GM23338 (cell line): ENCODE measurements at places on chromosomes 6 and 20.

DNA sequence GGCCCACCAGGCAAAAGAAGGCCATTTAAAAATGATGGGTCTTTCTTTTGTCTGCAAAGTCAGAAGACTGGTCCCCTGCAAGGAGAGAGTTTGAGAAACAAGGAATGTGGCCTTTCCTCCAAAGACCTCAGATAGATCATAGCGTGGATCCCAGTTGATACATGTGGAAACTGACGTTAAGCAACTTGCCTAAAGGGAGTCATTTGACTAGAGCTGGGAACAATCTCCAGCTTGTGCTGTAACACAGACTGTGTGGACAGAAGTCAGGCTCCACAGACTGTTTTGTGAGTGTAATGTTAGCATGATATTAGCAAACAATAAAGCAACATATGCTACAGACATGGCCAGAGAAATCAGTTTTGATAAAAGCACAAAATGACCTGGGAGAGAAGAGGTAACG lies 140.4 kb upstream of the CITED2 start:
- DNase-seq = no peak

- peak; percentile 30 for DNase-seq
Measured at GRCh38 chr6:139230391-139230840, 61.4 kb downstream of the TXLNB start.

DNA sequence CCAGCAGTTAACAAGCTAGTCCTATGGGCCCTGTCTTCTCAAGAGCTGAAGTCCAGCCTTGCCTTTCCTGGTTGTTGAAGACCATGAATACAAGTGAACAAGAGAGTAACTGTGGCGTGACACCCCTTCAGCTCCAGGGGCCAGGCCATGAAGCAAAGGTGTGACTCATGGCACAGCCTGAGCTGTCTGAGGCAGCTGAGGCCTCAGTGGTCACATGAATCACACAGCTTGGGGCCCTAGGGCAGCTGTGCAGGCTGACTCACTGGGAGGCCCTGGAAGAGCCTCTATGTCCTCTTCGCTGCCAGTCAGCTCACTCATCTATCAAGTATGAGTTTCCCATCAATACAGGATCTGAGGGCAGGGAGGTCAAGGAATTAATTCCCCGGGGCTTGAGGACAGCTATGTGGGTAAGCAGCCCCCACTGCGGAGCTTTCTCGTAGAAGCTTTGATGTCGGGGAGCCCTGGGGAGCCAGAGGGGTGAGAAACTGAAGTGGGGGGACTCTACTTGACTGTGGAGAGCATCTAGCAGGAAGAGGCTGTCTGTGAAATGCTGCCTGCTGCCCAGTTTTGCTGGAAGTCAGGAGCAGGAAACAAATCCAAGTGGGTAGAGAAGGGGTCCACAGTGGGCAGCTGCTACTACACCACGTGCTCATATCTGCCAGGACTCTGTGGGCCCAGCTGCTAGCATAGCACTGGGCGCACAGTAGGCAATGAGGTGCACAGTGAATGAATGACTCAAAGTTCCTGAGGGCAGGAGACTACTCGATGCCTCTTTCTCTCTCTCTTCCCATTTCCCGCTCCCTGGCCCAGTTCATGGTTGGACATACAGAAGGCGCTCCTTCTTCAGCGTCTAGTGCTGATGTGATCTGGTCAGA lies 13.7 kb upstream of the FAM83C start:
- DNase-seq = no peak

- DNase-seq = no peak
Measured at GRCh38 chr20:8519887-8520286, 387.8 kb downstream of the PLCB1 start.

DNA sequence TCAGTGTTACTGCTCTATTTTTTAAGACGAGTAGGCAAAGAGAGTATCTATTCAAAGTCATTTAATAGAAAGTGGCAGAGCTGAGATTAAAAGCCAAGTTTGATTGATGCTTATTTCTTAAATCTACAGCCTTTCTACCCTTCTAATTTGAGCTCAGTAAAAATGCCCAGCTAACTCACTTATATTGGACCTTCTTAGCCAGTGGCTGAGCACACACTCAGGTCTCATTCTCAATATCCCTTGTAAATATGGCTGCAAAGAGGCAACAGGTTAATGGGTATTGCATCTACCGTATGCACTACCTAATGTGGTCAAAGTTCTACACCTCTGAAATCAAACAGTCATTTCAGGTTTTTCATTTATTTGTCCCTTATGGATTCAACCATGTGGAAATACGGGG lies 6.7 kb downstream of the PKIB start:
- no peak for DNase-seq

DNA sequence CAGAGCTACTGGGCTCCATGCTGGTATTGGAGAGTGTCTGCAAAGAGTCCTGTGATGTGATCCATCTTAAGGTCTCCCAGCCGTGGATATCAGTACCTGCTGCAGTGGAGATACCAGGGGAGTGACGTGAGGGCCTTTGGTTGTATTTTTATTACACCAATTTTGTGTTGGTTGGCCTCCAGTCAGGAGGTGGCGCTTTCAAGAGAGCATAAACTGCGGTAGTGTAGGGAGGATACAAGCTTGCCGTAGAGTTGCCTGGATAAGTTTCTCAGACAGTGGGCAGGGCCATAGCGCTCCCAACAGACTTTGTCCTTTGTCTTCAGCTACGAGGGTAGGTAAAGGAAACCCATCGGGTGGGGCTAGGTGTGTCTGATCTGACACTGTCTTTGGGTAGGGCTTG lies 113.0 kb upstream of the CEP162 start:
- DNase-seq = no peak

DNA sequence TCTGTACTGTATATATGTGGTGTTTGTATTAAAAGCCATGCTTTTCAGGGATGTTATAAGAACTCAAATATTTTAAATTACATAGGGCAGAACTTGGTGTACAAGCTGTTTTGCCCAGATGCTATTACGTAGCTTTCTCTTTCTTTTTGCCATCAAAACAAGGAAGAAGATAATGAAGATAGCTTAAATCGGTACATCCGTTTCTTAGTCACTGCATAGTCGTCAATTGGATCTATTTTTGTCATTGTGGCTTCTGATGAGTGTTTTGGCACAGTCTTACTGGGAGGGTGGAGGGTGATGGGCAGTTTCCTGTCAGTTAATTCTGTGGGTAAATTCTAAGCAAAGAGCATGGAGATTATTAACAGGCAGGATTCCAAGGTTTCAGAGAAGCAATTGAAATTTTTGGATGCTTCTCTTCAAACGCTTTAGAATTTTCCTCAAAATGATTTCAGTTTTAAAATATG lies 649.1 kb upstream of the GJE1 start:
- no peak for DNase-seq

DNA sequence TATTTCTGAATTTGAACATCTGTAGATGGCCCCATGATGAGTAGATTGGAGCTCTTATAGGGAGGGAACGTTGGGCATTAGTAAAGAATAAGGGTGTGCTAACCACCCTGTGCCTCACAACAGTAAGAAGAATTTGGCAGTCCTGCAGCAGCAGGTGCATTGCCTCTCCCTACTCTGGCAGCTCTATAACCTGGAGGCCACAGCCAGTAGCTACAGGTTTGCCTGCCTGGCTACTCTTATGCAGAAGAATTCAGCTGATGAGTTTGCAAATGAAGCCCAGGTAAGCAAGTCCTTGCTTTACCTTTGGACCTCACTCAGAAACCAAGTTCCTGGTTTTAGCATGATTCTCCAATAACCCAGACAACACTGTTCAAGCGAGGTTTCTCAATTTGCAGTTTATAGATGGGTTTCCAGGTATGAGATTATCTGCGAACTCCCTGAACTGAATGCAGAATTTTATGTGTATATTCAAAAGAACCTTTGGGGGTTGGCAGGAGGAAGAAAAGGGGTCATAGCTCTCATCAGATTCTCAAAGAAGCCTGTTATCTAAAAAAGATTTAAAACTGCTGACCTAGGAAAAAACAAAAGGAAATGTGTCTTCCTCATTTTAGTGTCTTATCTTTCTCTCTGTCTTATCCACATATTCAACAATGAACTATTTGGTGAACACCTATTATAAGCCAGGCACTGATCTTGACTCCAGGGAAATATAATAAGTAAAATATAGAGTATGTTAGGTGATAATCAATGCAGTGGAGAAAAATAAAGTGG lies 18.9 kb downstream of the TREML1 start:
- DNase-seq = peak; percentile 48

DNA sequence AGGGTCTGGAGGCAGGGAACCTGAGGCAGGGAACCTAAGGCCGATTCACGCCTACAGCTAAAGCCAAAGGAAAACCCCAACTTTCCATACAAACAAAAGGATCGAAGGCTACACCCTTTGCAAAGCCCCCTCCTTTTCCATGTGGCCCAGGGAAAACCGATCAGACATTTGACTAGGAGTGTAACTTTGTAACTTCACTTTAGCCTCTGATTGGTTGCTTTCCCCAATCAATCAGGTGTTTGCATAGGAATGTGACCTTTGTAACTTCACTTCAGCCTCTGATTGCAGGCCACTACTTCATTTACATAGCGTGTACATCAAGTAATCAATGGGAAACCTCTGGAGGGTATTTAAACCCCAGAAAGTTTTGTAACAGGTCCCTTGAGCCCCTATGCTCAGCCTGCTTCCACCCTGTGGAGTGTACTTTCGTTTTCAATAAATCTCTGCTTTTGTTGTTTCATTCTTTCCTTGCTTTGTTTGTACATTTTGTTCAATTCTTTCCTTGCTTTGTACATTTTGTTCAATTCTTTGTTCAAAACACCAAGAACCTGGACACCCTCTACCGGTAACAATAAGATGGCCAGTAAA lies 43.3 kb downstream of the CHD6 start:
- peak; percentile 83 for DNase-seq

DNA sequence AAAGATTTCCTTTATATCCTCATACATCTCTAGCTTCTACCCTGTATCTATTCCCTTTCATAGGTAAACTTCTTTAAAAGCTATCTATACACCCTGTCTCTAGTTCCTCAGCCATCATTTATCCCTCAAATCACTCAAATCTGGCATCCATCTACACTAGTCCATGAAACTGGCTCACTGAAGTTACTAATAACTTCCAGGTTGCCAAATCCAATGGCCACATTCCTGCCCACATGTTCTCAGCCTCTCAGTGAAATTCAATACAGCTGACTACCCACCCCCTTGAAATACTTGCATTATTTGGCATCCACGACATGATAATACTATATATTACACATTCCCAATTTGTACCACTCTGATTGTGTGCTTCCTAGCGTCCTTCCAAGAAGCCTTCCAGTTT lies 8.7 kb downstream of the REPS1 start:
- no peak for DNase-seq

GRCh38 chr6:99905209-99906106 lies 88.6 kb downstream of the MCHR2 start:
- DNase-seq = peak; percentile 80

GRCh38 chr6:135183532-135184440 lies 2.7 kb downstream of the MYB start:
- DNase-seq = peak; percentile 93

DNA sequence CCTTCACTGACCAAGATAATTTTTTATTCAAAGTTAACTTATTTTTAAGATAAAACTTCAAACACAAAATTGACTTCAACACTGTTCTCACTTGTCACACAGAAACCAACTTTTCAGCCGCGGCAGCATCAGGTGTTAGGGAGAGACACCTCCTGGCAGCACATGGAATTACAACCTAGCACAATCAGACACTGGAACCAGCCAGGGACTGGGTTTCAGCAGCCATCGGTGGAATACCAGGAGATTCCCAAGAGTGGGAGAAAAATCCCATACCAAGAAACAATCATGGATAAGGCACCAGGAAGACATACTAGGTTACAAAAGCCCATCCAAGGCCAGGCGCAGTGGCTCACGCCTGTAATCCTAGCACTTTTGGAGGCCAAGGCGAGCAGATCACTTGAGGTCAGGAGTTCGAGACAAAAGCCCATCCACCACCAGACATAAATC lies 70.0 kb downstream of the SNX5 start:
- DNase-seq = peak; percentile 88
